Retinal pigment epithelial cell (primary cell): ENCODE measurements at places on chromosomes 13 and 19.

DNA sequence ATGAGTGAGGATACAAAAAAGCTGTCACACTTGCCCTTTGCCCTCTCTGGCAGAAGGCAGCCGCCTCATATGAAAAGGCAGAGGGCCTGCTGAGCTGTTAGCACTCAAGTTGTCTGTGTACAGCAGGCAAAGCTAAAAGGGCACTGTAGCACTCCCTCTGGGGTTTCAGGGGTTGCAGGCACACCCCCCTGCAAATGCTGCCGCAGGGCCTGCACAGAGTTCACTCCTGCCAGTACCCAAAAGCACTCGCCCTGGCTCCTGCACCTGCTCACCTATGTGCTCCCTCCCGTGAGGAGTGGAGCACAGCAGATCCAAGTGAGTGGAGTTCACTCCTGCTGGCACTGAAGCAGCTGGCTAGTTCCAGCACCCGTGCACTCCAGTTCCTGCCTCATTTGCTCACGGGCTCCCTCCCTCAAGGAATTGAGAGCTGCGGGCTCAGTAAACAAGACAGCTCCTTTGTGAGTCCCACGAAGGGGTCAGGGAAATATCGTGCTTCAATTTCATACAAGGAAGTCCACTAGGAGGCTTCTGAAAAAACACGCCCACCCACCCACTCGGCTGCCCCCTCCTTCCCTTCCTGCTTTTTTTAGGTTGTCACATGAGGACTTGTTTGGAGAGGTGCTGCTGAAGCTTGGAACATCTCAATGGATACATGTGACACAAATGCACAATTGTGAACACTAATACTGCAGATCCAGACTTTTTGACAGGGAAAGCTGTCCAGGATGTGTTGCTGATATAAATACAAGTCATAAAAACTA lies 9.9 kb upstream of the RCBTB2 start:
- DNase-seq = no peak

- no peak for DNase-seq
Measured at GRCh38 chr13:32140109-32140508, 108.5 kb downstream of the FRY start.

GRCh38 chr13:48121733-48122132 lies 26.8 kb upstream of the MED4 start:
- no peak for DNase-seq

- DNase-seq = no peak
Measured at GRCh38 chr13:33466262-33466661, 180.7 kb upstream of the STARD13 start.

- no peak for DNase-seq
Measured at GRCh38 chr13:24288870-24289269, 20.5 kb upstream of the C1QTNF9 start.

- DNase-seq = peak; percentile 31
Measured at GRCh38 chr19:49340069-49340864, 5.1 kb downstream of the CD37 start.

GRCh38 chr13:46355088-46355468 lies 32.0 kb downstream of the RUBCNL start:
- DNase-seq = no peak

GRCh38 chr19:17765069-17765618 lies 13.9 kb downstream of the FCHO1 start:
- DNase-seq = no peak

GRCh38 chr13:48939728-48940127 lies 36.0 kb upstream of the FNDC3A start:
- DNase-seq = no peak

GRCh38 chr13:28532388-28533124 lies 37.6 kb upstream of the FLT1 start:
- DNase-seq = no peak

- no peak for DNase-seq
Measured at GRCh38 chr19:6925801-6926751, 38.7 kb downstream of the ADGRE1 start.

DNA sequence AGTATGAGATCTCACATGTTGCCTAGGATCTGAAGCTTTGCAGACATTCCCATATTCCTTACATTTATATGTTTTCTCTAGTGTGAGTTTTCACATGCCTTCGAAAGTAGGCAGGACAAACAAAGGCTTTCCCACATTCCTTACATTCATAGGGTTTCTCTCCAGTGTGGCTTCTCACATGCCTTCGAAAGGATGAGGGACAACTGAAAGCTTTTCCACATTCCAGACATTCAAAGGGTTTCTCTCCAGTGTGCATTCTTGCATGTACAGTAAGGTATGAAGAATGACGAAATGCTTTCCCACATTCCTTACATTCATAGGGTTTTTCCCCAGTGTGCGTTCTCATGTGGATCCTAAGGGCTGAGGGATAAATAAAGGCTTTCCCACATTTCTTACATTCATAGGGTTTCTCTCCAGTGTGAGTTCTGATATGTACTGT lies 14.2 kb downstream of the ZNF699 start:
- no peak for DNase-seq

DNA sequence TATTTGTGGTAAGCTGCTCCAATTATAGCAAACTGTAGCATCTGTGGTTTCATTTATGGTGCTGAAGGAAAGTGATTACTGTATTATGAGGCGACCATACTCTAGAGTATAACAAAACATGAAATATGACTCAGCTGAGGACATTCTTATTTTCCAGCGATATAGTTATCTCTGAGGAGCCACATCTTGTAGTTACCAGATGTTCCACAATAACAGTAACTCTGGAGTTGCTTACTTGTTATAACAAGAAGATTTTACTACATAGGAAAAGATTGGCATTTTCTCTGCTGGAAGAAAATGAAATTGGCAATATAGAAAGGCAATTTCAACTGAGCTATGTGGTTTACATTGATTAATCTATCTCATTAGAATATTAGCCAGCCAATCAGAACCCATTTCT lies 1634.2 kb downstream of the PCDH9 start:
- DNase-seq = no peak

DNA sequence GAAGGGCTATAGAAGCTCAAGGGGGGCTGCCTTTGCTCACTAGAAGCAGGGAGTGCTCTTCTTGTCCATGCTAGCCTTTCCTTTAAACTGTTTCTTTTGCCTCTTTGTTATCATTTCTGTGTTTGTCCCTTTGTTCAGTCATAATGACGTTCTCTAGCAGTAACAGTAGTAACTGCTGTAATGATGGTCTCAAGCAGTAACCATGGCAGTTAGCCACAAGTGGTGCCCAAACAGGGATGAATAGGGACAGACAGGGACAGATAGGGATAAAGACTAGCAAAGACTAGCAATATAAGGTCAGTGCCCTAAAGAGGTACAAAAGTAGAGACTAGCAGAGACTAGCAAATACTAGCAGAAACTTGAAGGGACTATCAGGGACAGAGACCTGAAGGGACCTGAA lies 869.0 kb upstream of the PRR20A start:
- no peak for DNase-seq

- no peak for DNase-seq
Measured at GRCh38 chr19:10517361-10517759, at the start of gene S1PR5. TSS of gene S1PR5 (minus strand) at chr19:10517447. CDS start at chr19:10515011, 2,436 bp downstream.

DNA sequence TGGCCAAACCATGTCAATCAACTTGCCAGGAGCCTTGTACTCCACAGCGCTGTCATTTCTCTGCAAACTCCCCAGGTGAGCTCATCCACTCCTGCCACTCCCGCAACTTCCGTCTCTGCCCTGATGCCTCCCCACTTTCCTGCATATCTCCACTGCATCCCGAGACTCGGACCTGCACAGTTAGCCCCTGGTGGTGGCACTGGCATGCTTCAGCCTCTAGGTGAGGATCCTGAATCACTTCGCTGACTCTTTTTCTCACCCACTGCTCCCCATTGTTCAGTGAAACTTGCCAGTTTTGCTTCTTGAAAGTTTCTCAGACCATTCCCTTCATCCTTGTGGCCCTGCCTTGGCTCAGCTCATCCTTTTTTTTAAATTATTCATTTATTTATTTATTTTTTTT lies 3.4 kb upstream of the CTU1 start:
- DNase-seq = no peak

DNA sequence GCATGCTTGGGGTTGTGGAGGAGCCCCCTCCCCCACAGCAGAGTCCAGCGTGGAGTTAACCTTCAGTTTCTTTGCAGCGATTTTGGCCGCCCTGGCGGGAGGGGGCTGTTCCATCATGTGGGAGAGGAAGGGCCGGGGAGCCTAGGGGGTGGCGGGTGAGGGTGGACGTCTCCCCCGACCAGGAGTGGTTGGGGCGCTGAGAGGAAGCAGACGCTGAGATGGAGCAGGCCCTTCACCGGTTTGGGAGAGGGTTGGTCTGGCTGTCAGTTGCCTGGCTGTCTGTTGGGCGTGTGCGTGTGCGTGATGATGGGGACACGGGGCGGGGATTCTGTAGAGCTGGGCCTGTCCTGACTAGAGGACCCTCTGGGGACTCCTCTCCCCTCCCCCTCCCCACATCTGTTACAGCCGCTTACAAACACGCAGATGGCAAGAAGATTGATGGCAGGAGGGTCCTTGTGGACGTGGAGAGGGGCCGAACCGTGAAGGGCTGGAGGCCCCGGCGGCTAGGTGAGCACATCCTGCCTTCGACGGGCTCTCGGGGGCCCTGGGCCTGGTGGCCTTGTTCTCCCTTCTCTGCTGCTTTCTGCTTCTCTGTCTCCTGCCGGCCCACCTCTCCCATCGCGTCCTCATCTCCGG lies 9.8 kb upstream of the LIN7B start:
- no peak for DNase-seq

DNA sequence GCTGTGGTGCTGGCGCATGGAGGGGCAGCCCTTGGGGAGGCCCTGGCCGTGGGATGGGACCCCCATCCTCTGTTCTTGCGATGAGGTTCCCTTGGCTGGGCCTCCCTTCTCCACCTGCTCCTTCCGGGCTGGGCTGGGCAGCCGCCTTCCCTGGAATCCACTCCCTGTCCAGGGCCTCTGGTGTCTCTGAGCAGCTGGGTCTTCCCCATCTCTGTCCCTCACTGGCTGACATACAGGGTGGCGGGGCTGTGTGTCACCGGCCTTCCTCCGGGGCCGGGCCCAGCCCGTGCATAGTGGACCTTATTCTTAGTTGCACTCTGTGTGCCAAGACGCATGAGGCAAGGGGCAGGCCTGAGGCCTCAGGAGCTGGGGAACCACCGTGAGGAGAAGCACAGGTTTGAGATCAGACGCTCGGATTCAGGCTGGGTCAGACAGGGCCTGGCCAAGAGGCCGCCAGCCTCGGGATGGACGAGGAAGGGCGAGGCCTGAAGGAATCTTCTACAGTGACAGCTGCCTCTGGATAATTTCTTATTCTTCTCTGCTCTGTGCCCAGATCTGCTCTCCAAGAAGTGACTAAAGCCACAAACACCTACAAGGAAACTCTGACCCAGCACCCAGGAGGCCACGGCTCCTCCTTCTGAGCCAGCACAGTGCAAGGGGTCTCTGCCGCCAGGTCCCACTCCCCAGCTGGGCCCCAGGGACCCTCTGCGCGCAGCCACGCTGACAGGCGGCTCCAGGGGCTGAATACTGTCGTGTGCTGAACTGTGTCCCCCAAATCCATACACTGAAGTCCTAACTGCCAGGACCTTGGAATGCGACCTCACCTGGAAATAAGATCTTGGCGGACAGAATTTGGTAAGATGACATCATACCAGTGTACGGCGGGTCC lies 11.0 kb downstream of the SGTA start:
- no peak for DNase-seq

GRCh38 chr13:26327940-26328725 lies 74.2 kb downstream of the CDK8 start:
- DNase-seq = no peak

GRCh38 chr19:37007587-37008220 lies 70.5 kb upstream of the ZNF420 start:
- peak; percentile 1 for DNase-seq

- DNase-seq = no peak
Measured at GRCh38 chr13:101218484-101218883, 197.8 kb downstream of the NALCN start.

GRCh38 chr19:2234996-2235380 lies 1.1 kb downstream of the PLEKHJ1 start:
- no peak for DNase-seq

DNA sequence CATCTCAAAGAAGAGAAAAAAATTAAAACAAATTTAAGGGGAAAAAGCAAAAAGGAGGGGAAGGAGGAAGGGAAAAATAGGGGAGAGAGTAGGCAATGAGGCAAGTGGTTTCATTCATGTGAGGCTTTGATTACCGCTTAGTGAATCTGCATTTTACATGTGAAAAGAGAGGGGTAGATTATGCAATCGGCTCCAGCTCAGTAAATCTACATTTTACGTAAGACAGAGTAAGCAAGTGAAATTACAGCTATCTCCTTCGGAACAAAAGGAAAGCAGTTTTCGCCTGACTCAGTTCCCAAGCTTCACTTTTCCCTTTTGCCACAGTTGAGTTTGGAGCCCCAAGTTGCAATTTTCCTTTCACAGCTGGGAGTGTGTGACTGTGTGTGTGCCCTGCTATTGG lies 16.0 kb upstream of the OLFM2 start:
- DNase-seq = no peak

GRCh38 chr13:112117955-112118302 lies 51.0 kb downstream of the SOX1 start:
- no peak for DNase-seq

DNA sequence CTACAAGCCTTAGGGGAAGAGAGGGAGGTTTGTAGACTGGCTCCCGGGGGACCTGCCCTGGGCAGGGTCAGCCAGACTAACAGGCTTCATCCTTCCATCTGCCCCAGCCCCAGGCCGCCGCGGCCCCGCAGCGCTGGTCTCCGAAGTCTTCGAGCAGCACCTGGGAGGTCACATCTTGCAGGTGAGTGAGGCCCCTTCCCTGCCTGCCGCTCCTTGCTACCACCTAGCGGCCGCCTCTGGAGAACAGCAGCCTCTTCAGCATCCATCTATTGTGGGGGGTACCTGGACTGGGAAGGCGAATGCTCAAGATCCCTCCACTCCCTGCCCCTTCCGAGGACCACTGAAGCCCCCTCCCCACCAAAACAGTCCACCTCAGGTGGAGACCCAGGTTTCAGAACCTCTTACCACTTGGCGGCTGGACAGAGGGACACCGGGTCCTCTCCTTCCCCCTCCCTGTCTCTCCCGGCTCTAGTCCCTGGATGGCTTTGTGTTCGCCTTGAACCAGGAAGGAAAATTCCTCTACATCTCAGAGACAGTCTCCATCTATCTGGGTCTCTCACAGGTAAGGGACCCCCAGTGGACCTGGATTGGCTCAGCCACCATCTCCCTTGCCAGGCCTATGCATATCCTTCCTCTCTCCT lies 12.7 kb downstream of the NPAS1 start:
- DNase-seq = no peak

- peak; percentile 27 for DNase-seq
Measured at GRCh38 chr13:93080587-93080986, 146.0 kb upstream of the GPC6 start.

- peak; percentile 11 for DNase-seq
Measured at GRCh38 chr13:85241060-85241459, 558.2 kb downstream of the SLITRK6 start.

DNA sequence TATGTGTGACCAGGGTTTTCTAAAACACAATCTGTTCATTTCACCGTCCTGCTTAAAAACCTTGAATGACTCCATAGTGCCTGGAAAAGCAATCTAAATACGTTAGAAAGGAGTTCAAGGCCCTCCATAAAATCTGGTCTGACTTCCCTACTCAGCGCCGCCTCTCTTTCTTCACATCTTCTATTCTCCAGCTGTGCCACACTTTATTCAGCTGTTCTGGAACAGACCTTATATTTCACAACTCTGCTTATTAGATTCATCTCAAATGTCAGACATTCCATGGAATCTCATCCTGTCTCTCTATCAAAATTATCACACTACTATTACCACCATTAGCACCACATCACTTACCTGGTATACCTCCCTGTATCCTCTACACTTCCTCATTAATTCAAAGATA lies 19.8 kb upstream of the SPART start:
- no peak for DNase-seq

- DNase-seq = no peak
Measured at GRCh38 chr19:14027856-14028450, at the start of gene RLN3. TSS of gene RLN3 (plus strand) at chr19:14028148. CDS start at chr19:14028205, 57 bp downstream.
